Panc1 (cell line): ENCODE measurements at places on chromosomes 3 and 15. TPM values are rescaled to one million over a fixed set of nuclear protein-coding genes. Genes with fewer than 3 reads are reported as not detected.

DNA sequence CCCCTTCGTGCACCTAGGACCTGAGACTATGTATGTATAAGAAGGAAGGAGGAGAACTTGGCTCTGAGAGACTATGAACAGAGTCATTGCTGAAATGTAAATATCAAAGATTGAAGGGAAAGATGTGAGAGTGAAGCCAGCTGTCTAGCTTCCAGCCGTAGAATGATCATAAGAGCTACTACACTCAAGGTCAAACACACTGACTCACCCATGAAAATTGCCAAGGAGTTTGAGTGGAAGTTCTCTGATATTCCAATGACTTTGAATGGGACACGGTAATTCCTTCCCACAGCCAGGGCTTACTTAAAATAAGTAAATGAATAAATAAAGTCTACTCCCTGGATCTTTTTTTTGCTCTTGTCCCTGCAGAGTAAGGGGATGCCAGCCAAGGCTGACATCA lies 398.9 kb upstream of the TPRG1 start:
- DNase-seq = peak; percentile 15

DNA sequence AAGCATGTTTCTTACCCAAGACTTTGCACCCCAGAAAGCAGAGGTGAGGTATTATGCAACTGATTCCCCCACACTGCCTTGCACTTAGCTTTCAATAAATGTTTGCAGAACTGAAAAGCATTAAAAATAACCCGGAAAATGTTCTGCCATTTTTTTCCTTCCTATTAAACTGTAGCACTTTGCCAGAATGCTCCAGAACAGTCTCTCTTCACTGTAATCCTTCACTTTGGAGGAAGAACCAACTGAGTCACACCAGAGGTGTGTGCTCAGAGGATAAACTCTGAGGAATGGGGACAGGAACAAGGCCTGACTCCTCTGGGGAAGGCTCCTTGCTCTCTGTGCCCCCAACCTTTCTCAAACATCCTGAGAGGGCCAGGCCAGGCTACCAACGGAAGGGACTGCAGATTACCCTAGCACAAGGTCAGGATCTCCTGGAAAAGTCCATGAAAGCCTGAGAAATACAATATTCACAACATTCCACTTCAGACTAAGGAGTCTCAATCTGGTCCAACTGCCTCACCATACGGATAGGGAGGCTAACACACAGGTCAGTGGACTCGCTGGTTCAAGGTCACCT lies 19.0 kb downstream of the ANP32A start:
- DNase-seq = no peak

DNA sequence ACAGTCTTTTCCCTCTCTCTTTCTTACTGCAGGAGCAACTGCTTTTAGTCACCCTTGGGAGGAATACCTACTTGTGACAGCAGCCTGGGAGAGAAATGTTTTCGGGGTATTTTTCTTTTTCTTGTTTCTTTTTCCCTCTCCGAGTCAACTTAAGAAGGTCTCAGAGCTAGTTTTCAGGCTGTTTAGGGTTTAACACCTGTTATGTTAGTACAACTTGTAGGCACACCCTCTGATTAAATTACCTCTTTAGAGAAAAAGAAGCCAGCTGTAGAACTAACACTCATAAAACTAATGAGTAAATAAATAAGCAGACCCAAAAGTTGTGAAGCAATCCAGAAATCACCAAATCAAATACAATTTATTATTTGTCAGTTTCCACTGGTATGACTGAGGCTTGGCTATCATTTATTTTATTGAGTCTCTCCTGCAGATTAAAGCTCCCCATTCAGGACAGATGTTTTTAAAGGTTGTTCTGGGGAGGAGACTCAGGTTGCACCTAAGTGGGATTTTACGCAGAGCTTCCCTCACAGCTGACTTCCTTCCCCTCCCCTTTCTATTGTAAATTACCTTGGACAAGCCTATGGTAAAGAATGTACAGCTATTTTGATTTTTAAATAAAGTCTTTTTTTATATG lies 112.5 kb downstream of the FOXB1 start:
- DNase-seq = no peak

GRCh38 chr3:129657261-129658046 lies 51.0 kb upstream of the PLXND1 start:
- no peak for DNase-seq

- DNase-seq = no peak
Measured at GRCh38 chr3:26699553-26699952, 77.0 kb downstream of the LRRC3B start.

GRCh38 chr15:89370120-89370977 lies 35.7 kb upstream of the POLG start:
- no peak for DNase-seq

DNA sequence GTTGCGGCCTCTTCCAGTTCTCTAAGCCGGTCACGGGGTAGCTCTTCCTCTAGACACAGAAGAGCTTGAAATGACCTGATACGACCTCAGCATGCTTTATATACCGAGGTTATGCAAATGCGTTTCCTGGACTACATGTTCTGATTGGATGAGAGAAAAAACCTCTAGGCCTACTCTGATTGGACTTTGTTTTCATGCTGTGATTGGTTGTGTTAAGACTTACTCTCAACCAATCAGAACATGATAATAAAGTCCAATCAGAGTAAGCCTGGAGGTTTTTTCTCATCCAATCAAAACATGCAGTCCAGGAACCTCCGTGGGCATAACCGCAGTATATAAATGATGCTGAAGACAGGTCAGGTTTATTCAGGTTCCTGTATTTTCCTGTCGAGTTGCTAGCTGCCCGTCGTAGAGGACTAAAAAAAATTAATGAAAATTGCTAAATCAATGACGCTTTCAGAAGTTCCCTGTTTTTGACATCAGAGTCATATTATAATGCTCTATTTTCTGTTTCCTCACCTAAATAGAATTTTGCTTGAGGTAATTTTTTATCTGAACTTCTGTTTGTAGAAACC lies 177.4 kb downstream of the POTEB3 start:
- DNase-seq = no peak

DNA sequence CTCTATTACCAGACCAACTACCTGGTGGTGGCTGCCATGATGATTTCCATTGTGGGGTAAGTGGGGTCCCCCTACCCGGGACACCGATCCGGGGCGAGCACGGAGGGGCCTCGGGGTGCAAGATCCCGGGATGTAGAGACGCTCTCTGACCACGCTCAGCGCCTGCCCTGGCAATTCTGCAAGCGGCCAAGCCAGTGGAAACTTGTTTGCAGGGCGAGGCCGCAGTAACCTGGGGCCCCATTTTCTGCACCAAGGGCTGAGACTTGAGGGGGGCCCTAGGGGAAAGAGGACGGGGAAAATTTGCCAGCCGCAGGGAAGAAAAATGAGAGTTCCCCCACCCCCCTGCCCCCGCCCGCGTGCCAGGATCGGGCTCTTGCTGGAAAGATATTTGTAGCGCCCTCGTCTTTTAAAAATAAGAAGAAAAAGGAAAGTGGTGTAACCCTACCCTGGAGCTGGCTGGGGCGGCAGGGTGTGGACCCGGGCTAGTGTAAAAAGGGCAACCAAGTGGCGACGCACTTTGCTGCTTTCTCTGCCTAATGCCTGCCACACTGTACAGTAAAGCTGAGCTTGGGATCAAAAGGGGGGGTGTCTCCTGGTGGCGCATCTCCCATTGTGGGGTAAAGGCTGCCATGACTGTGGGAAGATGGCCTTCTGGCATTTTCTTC lies 563 bp downstream of the ARL6IP5 start:
- no peak for DNase-seq

DNA sequence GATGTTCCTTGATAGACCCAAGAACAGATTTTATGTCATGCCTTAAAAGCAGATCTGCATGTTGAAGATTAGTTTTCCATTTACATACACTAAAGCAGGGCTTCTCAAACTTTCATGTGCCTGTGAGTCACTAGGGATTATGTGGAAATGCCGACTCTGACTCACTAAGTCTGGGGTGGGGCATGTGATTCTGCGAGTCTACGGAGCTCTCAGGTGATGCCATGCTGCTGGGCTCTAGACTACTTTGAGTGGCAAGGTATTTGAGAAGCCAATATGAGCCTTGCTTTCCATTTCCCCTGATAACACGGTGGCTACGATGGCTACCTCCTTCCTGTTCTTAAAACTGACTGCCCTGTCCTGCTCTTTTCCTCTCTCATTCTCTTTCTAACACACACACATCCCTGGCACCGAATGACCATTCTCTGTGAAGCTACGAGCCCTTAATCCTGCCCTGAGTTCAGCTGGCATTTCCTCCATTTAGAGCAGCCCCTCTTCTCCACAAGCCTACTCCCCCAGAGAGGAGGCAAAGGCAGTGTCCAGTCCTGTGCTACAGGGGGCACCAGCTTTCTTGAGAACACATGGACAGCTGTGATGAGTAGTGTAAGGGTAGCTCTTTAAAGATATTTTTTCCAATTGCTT lies 39.7 kb upstream of the PYGO1 start:
- DNase-seq = peak; percentile 94

- no peak for DNase-seq
Measured at GRCh38 chr3:176807938-176808337, 389.3 kb downstream of the TBL1XR1 start.

DNA sequence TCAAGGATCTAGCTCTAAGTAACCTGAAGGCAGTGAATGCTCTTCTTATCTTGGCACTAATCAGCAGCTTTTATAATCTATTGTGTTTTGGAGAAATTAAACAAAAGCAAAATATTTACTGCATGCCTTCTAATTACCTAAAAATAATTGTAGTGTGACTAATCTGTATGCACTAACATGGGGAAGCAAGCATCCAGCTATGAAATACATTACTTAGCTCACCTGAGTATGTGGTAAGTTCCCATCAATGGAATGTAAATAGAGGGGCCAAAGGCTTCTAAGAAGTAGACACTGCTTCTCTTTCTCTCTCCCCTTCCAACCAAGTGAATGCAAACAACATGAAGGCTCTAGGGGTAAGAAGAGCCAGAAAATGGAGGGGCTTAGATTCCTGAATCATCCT lies 165.6 kb downstream of the STAG1 start:
- DNase-seq = no peak

DNA sequence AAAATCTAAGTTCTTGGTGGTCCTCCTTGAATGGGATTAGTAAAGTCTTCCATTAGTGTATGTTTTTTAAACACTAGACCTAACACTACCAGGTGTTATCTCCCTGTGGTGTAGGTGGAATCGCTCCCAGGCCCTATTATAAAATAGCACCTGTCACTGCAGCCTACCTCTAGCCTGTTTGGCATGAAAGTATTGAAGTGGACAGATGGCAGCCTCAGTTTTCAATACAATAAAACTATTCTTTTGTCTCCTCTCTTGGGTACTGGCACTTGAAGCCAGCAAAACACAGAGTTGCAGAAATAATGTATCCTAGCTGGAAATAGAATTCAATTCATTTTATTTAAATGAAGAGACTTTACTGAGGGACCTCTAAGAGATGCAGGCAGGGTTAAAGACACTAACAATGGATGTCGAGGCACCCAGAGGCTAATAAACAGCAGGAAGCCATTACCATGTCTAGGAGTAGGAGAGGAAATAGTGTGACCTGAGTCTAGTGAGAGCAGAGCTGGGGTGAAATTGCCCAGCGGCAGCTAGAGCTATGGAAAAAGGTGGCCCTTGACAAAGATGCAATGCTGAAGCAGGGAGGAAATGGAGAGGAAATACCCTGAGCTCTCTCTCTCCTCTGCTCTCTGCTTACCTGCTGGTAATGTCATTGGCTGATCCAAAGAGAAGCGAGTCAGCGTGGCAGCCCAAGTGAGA lies 49.1 kb upstream of the TMEM158 start:
- no peak for DNase-seq

GRCh38 chr15:26516102-26516980 lies 256.5 kb downstream of the GABRB3 start:
- no peak for DNase-seq

- no peak for DNase-seq
Measured at GRCh38 chr3:148128136-148128535, 569.6 kb upstream of the AGTR1 start.

Gene IGSF10
- total RNA-seq = 0.10 TPM

Gene AMT
- 1.1 TPM for total RNA-seq

Gene IL12A
- not detected for total RNA-seq

Gene TM4SF1
- 1,063 TPM for total RNA-seq

Gene ESYT3
- total RNA-seq = 2.6 TPM

Gene SH3BP5
- total RNA-seq = 12.0 TPM

Gene PLCL2
- 3.0 TPM for total RNA-seq

Gene ZNF860
- 8.9 TPM for total RNA-seq

Gene KIF15
- total RNA-seq = 12.2 TPM

Gene TPRG1
- not detected for total RNA-seq
